ENCODE measurements at places on chromosomes 16 and 17.
A peak's percentile ranks its signal among the peaks of the same experiment; 100 is the strongest.

- no peak for DNase-seq
Observed at GRCh38 chr16:86502856-86503748, 7.2 kb upstream of the FOXF1 start.

GRCh38 chr17:37475731-37476420 lies 13.8 kb upstream of the DUSP14 start:
- no peak for DNase-seq

DNA sequence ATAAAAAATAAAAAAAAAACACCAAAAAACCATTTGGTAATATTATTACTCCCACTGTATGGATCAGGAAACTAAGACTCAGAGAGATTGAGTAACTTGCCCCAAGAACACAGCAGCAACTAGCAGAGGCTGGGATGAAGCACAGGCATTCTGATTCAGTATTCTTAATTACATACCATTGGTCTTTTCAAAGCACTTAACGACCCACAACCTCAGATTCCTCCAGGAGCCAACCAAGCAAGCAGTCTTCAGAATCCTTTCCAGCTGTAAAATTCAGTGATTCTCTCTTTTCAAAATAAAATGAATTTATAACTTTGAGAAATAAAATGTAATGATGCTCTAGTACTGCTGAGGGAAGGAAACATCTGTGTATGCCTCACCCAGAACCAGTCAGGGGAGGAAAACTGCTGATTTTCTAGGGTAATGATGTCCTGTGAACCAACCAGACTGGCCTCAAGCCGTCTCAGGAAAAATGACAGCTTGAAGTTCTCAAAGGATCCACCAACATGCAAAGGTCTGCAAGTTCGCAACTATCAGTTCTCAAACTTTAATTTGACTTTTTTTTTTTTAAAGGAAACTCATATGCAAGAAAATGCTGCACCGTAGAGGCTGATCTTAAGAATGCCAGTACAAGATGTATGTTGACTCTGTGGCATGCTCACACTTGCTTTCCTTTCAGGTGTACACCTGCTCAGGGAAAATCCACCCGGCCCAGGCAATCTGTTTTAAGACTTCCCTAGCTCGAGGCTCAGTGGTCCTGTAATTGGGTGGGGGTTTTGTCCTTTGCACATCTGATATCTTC lies 9.0 kb downstream of the CUEDC1 start:
- DNase-seq, result no peak

DNA sequence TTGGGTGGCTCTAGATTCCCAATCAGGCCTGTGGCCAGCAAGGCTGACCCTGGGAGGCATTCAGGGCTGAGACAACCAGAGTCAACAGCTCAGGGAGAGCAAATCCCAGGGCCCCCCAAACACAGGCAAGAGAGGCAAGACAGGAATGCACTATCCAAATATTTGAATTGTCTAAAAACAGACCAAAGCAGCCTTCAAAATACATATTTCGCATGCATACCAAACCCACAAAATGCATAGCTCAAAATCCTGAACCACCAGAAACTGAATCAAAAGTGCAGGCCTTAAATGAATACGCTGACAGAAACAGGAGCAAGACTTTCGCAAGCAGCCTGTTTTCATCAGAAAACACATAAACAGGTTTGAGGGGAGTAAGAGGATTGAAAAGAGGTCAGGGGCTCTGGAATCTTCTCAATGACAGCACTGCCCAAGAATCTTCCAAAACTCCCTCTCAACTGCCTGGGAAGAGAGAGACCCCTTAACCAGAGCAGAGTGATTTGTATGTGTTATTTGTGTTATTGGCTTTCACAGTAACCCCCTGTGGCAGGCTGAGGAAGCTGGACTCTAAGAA lies 213.6 kb upstream of the CDH5 start:
- DNase-seq, result no peak

GRCh38 chr16:19113577-19114358 lies at the start of gene ITPRIPL2:
TSS of gene ITPRIPL2 (plus strand) at chr16:19113964. CDS start at chr16:19114462, 498 bp downstream.
- peak; percentile 16 for DNase-seq

- DNase-seq, result no peak
Observed at GRCh38 chr17:44137891-44138709, 3.6 kb upstream of the HROB start.

GRCh38 chr16:77873066-77873465 lies 84.7 kb downstream of the VAT1L start:
- DNase-seq, result no peak

DNA sequence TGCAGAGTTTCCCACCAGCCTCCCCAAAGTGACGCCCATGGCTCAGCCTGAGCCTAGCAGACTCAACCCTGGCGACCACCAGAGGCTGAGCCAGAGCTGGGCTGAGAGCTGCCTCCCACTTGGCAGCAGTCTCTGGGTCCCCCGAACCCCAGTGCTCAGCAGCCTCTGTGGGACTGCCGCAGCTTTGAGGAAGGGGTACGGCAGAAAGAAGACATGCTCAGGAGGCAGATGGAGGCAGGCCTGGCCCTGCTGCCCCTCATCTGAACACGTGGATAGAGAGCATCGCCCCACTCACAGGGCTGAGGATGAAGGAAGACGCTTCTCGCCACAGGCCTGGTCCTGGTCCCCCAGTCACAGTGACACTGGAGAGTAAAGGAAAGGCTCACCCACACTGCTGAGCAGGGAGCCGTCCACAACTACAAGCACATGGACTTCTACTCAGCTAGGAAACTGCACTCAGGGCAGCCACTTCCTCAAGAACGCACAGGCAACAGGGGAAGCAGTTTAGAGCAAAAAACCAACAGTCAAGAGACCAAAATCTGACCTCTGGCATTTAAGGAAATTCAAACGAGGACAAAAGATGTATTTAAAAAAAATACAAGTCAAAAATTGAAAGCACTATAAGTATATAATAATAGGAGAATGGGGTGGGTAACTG lies 45.2 kb upstream of the GSG1L start:
- no peak for DNase-seq

GRCh38 chr17:1648173-1648962 lies 1.3 kb downstream of the RILP start:
- DNase-seq, result no peak

DNA sequence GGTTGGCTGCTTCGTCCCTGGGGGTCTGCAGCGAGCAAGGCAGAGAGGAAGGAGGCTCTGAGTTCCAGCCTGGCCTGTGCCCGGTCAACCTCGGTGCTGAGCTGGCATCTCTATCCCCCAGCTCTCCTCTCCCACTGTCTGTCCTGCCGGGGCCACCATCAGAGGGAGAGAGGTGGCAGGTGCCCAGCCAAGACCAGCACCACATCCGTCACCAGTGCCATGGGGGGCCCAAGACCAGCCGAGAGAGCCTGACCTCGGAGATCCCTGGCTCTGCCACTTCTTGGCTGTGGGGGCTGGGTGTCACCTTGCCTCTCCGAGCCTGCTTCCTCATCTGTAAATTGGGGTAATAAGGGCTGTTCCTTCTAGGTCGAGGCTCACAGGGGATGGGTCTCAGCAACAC lies 560 bp upstream of the P2RX1 start:
- no peak for DNase-seq

- DNase-seq, result no peak
Observed at GRCh38 chr17:80431246-80432195, 16.6 kb downstream of the ENDOV start.

DNA sequence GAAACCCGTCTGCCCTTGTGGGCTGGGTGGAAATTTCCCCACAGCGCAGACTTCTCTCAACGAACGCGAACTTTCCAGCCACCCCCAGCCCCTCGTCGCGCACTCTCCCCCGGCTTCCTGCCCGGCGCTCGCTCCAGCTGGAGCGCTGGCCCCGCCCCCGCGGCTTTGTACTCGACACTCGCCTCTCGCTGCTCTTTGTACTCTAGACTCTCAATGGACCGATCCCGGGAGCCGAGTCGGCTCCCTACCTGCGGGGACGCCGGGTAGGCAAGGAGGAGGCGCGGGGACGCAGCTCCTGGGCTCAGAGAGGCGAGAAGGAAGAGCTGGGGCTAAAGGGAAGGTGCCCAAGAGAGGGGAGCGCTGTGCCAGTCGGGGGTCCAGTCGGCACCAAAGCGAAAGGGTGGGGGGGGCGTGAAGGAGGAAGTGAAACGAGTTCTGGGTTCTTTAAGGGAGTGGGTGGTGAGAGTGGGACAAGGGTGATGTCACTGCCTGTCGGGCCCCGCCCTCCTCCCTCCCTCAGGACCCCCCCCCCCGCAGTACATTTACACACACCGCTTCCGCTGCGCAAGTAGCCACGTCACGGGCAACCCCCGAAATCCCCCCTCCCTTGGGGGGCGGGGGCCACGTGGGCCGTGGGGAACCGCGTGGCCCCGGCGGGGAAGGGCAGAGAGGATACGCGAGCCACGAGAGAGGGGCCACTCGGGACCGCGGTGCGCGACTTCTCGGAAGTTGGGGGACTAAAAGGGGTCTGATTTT lies 9.7 kb downstream of the KDM6B start:
- peak; percentile 81 for DNase-seq

DNA sequence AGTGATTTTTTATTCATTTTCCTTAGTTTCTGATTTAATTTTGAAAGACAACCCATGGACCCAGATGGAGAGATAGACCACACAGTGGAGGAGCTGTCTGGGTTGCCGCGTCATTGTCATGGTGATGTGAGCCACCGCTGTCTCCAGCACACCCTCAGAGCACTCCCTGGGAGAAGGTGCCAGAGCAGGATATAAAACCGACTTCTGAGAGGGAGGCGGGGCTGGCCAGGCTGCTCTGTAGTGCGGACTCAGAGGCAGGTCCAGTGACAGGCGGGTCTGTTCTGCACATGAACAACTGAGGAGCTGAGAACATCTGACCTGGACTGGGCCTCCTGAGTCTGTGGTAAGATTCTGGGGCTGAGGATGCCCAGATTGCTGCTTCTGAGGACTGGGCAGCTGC lies 216.3 kb upstream of the NLRP1 start:
- DNase-seq, result no peak

DNA sequence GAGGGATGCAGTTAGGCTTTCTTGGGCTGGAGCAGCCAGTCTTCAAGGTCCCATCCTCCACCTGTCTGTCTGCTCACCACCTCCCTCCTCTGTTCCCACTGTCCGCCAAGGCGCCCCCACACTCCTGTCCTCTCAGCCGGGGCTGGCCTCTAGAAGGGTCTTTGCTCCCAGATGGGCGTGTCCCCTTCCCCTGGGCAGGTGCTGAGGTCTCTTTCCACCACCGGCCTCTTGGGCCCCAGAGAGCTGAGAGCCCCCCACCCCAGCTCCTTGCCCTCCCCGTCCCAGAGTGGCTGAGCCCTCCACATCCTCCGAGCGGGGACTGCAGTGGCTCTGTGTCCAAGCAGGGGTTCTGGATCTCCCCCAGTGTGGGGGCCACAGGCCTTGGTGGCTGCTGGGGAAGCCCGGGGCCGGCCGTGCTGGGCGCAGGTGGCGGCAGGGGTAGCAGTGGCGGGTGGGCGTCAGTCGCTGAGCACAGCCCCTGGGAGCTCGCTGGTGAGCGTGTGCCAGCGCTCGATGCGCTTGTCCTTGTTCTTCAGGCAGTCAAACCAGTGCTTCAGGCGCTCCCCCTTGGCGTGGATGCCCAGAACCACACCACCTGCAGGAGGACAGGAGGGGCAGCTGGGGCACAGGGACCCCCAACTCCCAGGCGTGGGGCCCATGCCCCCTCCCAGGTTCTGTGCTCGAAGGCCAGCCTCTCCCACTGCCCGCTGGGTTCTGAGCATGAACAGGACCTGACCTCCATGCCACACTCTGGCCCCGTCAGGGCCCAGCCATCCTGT lies 9.8 kb downstream of the SCGB1C2 start:
- DNase-seq, result no peak

DNA sequence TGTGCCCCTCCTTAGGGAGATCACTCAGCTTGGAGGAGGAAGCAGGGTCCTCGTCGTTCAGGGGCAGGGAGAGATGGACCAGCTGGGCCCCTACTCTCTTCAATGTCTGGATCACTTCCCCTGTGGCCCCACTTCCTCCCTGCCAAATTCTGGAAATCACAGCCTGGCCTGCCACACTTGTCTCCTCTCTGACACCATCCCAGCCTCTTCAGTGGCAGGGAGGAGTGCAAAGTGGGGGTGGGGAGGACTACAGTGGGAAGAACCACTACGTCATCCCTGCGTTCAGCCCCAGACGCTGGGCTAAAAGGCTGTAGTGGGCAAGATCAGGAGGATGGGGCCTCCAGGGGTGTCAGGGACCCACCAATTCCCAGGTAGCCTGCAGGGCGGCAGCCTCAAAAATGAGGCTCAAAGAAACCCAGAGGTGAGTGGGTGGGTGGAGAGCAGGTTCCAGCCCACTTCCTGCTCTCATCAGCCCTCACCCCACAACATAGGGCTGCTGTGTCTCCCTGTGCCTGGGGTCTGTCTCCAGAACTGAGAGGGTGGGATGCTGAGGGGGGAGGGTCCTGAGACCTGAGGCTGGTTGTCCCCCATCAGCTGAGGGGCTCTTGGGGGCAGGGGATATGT lies 25.0 kb upstream of the TAC4 start:
- no peak for DNase-seq

DNA sequence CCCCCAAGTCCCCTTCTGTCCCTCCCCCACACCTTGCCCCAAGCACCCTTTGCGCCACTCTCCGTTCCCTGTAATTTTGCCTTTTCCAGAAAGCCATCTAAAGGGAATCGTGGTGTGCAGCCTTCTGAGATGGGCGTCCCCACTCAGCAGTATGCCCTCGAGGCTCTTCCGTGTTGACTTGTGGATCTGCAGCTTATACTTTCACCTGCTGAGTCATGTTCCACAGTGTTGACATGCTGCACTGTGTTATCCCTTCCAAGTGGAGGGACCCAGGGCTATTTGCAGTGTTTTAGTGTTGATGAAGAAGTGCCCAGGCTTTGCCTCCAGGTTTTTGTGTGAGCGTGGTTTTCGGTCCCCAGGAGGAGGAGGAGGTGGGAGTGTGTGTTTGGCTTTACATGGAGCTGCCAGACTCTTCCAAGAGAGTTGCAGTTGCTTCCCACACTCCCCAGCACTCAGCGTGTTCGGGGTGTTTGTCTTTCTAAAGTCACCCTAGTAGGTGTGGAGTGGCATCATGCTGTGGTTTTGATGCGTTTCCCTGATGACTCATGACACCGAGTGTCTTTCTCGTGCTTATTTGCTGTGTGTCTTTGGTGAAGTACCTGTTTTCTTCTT lies 32.1 kb upstream of the JPT2 start:
- no peak for DNase-seq

- no peak for DNase-seq
Observed at GRCh38 chr17:5430413-5430999, 8.4 kb downstream of the C1QBP start.

DNA sequence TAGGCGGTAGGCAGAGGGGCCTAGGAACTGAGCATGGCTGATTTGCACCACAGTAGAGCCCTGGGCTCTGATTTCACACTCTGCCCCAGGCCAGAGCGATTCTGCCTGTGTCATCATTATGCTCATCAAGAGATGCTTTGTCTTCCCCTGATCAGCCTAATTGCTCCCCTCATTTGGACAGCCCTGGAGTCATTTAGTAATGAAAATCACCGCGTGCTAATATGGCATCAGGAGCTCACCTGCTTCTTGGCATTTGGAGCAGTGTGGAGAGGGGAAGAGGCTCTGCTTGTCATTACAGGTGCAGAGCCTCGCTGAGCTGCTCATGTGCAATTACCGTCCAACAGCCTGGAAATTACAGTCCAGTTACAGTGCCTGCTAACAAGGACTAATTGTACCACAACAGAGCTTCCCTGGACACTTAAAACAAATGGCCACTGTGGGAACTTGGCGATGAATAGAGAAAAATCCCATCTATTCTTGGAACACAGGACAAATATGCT lies 157.1 kb upstream of the WSCD1 start:
- peak; percentile 43 for DNase-seq

GRCh38 chr17:31550389-31551056 lies 159.0 kb downstream of the RAB11FIP4 start:
- peak; percentile 49 for DNase-seq

Measured in NCI-H1105 (cell line).